Upper lobe of left lung (tissue), 6 donors: ENCODE measurements at places on chromosomes 1 and 21. TPM values are rescaled to one million over a fixed set of nuclear protein-coding genes. Genes with fewer than 3 reads are reported as not detected.

- peak overlapping the region; percentile 71 for H3K4me3 ChIP-seq
- peak; percentile 92 for DNase-seq
- peaks cover 41% of the 10 kb centered on the region for H3K27me3 ChIP-seq
- no peak overlapping the region for H3K27ac ChIP-seq
These were observed 2.7 kb downstream of the TMEM200B start for GRCh38 chr1:29120947-29121485.

- H3K27me3 ChIP-seq = no peaks in the 10 kb centered on the region
- no peak overlapping the region for H3K4me3 ChIP-seq
- no peak overlapping the region for H3K27ac ChIP-seq
- DNase-seq = no peak
- no peaks in the 10 kb centered on the region for H3K4me1 ChIP-seq
- H3K36me3 ChIP-seq = no peaks in the 10 kb centered on the region
These were observed 7.0 kb upstream of the NPL start for GRCh38 chr1:182782587-182782913.

GRCh38 chr1:7580923-7581753, 190.0 kb upstream of the VAMP3 start:
- no peaks in the 10 kb centered on the region for H3K4me1 ChIP-seq
- no peaks in the 10 kb centered on the region for H3K36me3 ChIP-seq
- no peaks in the 10 kb centered on the region for H3K27me3 ChIP-seq
- DNase-seq = no peak

DNA sequence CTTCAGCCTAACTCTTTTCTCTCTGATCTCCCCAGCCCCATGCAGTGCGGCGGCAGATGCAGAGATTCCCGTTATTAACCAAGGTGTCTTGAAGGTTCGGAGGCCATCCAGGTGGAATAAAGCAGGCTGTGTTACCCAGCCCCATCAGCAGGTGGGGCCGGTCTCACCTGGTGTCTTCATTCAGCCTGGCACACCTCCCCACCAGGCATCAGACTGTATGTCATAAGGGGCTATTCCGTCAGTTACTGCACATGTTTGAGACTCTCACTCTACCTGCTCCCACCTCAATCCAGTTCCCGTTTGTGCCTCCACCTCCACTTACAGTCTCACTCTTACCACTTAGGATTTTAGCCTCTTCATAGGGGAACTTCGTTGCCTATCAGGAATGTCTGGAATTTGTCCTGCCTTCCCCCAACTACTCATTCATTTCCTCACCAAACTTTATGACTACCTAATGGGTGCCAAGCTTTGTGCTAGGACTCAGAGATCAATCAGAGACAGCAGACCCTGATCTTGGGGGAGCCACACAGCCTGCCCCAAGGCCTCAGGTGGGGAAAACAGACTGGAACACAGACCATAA, 170.2 kb downstream of the PLPP3 start:
- H3K4me3 ChIP-seq = no peak overlapping the region
- peaks cover 4% of the 10 kb centered on the region for H3K4me1 ChIP-seq
- no peaks in the 10 kb centered on the region for H3K36me3 ChIP-seq

DNA sequence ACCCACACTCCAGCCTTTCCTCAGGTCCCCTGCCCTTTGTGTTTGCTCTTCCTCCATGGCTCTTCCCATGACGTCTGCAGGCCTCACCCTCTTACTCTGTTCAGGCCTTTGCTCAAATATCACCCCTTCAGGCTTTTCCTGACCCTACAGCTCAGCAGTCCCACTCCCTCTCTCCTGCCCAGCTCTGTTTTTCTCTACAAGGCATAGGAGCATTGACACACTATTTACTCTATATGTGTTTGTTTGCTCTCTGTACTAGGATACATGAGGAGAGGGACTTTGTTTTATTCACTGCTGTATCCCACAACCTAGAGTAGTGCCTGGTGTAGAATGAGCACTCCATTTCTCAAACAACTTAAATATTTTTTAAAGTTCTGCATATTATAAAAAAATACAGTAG, 107.4 kb upstream of the COA6 start:
- H3K4me1 ChIP-seq = no peaks in the 10 kb centered on the region
- no peak overlapping the region for H3K27ac ChIP-seq
- no peak overlapping the region for H3K4me3 ChIP-seq
- no peaks in the 10 kb centered on the region for H3K27me3 ChIP-seq
- no peaks in the 10 kb centered on the region for H3K36me3 ChIP-seq
- no peak for DNase-seq

GRCh38 chr1:159443066-159443750, 3.7 kb downstream of the OR10J1 start:
- no peak overlapping the region for H3K27ac ChIP-seq
- H3K4me3 ChIP-seq = no peak overlapping the region
- no peaks in the 10 kb centered on the region for H3K4me1 ChIP-seq
- no peaks in the 10 kb centered on the region for H3K27me3 ChIP-seq
- H3K36me3 ChIP-seq = no peaks in the 10 kb centered on the region

The ELAPOR1 gene
- total RNA-seq = 49.3 TPM

The WDR26 gene
- total RNA-seq = 79.3 TPM

DNA sequence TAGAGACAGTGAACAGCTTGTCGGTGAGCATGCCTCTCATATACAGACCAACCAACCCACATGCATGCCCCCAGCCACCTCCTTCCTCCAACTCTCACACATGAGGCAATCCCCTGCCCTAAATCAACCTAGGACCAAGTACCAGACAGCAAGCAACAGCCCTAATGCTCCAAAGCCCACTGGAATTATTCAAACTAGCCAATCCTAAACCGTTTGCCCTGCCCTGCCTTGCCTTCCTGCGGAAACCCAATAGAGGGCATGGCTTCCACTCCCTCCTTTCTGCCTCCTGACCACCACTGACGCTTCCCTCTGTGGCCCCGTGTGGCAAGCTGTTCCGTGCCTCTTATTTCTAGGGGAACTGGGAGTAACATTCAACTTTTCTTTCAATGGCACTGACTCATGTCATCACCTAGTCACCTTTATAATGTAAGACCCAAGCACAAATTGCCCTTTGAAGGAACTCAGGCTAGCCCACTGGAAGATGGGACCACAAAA, 129.3 kb upstream of the GJB5 start:
- no peaks in the 10 kb centered on the region for H3K4me1 ChIP-seq
- no peak for DNase-seq
- H3K36me3 ChIP-seq = no peaks in the 10 kb centered on the region
- H3K4me3 ChIP-seq = no peak overlapping the region

DNA sequence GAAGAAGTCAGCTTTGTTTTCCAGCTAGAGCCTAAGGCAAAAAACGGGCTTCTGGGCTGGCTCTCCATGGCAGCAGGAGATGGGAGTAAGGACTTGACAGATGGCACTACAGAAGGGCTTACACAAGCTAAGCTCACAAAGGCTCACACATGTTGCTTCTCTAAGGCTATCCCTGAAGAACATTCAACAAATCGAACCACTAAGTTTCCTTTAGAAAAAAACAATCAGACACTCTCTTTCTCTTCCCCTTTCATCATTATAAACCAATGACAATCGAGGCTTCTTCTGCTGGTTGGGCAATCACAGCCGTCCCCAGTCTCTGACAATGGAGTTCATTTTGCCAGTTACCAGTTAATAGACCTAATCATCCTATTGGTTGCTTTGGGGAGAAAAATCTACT, 40.5 kb downstream of the TRIT1 start:
- H3K4me3 ChIP-seq = no peak overlapping the region
- H3K36me3 ChIP-seq = no peaks in the 10 kb centered on the region
- peak overlapping the region; percentile 42 for H3K27ac ChIP-seq
- no peaks in the 10 kb centered on the region for H3K27me3 ChIP-seq
- DNase-seq = no peak

- no peaks in the 10 kb centered on the region for H3K36me3 ChIP-seq
- no peak overlapping the region for H3K27ac ChIP-seq
- no peaks in the 10 kb centered on the region for H3K27me3 ChIP-seq
- H3K4me3 ChIP-seq = no peak overlapping the region
- no peak for DNase-seq
These were observed 67.0 kb downstream of the OLIG1 start for GRCh38 chr21:33136847-33137502.

DNA sequence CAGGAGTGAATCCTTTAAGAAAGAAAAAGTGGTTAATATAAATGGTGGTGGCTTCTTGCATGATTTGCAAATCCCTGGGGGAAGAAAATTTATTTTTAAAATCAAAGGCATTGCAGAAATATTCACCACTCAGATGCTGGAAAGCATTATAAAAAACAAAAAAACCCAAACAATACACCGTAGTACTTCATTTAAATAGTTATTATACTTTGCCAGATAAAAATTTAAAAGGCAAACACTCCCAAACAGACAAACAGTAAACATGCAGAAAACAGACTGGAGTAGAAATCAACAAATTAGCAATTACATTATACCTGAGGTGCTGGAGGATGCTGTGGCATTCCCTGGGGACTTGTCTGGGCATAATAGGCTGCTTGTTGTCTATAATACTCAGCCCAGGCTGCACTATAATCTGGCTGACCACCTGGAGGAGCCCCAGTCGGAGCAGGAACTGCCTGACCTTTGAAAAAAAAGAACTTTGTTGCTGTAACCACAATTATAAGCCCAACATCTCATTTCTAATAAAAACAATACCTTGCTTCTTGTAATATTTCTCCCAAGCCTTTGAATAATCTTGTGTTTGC, 29.9 kb downstream of the FUBP1 start:
- DNase-seq = no peak
- peaks cover 10% of the 10 kb centered on the region for H3K36me3 ChIP-seq
- no peak overlapping the region for H3K27ac ChIP-seq
